Activated naive CD4-positive, alpha-beta T cell treated with anti-CD3 and anti-CD28 coated beads, Interleukin-2, amount 50 U/mL, for 72 hours (primary cell): ENCODE measurements at places on chromosomes 6 and 20.

GRCh38 chr6:156507106-156507505, 270.1 kb upstream of the ARID1B start:
- no peak for DNase-seq

GRCh38 chr20:33871362-33871761, 60.2 kb downstream of the CHMP4B start:
- no peak for DNase-seq

DNA sequence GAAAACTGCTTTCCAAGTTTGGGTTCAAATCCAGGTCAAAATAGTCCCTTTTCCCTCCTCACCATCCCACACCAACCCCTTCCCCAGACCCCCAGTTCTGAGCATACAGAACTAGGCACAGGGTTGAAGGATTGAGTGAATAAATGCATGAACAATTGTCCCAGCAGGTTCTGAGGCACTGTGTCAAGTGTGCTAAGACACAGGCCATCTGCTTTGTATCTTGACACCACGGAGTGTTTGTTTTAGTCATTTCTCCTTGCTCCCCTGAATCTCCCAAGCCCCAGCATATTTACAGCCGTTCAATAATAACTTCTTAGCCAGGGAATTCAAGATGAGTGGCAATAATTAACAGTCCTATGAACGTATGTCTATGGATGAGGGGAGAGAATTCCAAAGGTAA, 102.8 kb upstream of the JARID2 start:
- no peak for DNase-seq

- no peak for DNase-seq
Measured at GRCh38 chr6:168508903-168509302, 67.9 kb downstream of the SMOC2 start.

GRCh38 chr20:33671573-33672288, 2.5 kb downstream of the NECAB3 start:
- no peak for DNase-seq

GRCh38 chr6:167094436-167094819, 28.5 kb upstream of the CCR6 start:
- DNase-seq = no peak

DNA sequence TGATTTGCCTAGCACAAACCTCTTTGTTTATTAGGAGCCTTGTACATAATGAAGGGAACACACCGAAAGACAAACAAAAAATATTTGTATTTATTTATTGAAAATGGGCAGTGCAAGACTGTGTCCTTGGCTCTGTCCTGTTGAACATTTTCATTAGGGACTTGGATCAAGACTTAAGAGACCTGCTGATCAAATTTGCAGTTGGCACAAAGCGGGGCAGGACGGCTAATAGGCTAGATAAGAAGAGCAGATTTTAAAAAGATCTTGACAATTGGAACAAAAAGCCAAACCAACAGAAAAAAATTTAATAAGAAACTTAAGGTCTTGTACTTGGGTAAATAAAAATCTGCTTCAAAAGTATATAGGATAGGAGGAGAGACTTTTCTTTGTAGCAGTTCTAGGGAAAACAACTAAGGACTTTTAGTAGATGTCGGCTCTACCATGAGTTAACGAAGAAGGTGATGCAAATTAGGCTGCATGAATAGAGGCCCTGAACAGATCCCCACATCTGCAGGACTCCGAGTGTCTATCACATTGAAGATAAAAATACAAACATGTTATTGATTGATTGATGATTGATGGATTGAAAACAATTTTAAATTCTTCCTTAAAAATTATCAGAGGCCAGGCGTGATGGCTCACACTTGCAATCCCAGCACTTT, 124.1 kb upstream of the SPACA1 start:
- DNase-seq = no peak

- DNase-seq = no peak
Measured at GRCh38 chr6:154921482-154921881, 73.6 kb upstream of the TIAM2 start.

- DNase-seq = no peak
Measured at GRCh38 chr6:29941471-29941870, 861 bp upstream of the HLA-A start.

DNA sequence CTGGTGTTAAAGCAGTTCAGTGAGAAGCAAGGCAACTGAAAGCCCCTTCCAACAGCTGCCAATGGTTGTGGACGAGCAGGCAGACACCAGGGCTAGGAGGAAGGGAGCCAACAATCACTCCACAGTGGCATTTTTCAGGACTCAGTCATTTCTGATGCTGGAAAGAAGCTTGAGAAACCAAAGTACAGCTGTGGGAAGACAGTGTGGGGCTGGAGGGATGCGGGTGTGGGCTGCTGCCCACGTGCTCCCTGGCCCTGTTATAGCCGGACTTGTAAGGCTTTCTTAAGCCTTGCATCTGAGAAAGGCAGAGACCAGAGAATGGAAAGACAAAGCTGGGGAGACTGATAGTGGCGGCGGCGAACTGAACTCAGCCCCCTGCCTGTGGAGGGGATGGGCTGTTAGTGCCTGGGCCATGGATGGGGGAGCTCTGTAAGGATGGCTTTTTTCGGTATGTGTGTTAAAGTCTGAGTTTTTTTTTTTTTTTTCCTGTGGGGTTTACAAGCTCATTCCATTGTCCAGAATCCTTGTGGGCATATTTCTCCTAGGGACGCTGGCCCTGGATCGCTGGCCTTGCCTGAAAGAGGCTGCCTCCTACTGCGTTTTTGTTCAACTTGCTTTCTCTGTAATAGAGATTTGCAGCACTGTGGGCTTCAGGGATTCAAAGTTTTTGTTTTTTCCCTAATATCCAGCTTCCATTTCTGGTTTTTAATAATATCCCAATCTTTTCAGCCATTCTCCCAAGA, 91.7 kb downstream of the GJA10 start:
- DNase-seq = no peak

- no peak for DNase-seq
Measured at GRCh38 chr20:24332956-24333355, 136.5 kb upstream of the SYNDIG1 start.

DNA sequence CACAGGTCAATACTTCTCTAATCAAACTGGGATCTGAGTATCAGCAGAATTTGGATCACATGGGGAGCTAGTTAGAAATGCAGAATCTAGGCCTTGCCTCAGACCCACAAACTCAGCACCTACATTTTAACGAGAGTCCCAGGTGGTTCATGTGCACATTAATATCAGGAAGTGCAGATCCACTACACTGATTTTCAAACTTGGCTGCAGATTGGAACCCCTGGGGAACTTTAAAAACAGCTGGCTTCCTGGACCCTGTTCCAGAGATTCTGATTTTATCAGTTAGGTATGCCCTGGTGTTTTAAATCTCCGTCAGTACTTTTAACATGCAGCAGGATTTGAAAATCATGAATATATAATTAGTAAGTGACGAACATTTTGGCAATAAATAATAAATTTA, 1.9 kb upstream of the CST8 start:
- no peak for DNase-seq

- no peak for DNase-seq
Measured at GRCh38 chr6:31882344-31882743, 3.5 kb upstream of the SLC44A4 start.

DNA sequence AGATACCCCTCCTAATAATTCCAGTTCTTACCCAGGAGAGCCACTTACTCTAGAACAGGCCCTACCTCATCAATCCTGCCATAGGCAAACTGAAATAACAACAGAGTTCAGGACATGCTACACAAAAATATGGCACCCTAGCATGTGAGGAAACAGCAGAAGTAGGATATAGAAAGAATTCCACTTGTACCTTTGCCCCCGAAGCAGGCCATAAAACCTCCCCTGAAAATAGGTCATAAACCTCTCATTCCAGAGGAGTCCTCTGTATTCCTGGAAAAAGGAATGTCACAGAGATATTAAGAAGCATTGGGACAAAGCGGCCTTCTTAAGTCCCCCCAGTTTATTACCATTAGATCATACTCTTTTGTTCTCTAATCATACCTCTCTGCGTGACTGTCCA, 504.3 kb upstream of the MARCKS start:
- DNase-seq = no peak

- DNase-seq = no peak
Measured at GRCh38 chr6:167329014-167329413, 4.1 kb downstream of the TTLL2 start.

DNA sequence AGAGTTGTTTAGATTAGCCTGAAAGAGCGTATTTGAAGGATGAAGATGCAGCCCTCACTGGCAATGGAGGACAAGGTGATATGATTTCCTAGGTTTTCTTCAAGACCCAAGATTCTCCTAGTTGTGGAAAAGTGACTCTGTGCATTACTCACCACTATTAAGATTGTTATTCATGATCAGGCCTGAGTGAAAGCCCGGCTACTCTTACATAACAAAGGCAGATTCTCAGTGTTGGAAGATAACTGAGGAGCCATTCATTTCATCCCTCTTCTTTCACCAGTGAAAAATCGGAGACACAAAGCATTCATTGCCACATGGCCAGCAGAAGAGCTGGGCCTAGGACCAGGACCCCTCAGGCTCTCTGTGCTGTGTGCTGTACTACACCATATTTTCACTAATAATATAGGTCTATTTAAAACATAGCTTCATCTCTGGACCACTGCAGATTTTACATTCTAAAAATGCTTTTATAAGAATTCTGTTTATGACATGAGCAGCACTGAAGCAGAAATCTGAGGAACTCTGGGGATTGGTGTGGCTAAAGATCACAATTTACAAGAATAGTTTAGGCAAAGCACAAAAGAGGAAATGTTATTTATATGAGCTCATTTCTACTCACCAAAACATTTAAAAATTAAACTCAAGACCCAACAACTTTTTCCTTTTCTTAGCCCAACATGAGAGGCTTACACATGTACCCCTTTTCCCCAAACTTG, 181.9 kb upstream of the CCN2 start:
- no peak for DNase-seq

GRCh38 chr6:158816329-158816728, 2.8 kb downstream of the EZR start:
- peak; percentile 55 for DNase-seq

GRCh38 chr6:166026586-166027126, 141.0 kb downstream of the TBXT start:
- DNase-seq = no peak

DNA sequence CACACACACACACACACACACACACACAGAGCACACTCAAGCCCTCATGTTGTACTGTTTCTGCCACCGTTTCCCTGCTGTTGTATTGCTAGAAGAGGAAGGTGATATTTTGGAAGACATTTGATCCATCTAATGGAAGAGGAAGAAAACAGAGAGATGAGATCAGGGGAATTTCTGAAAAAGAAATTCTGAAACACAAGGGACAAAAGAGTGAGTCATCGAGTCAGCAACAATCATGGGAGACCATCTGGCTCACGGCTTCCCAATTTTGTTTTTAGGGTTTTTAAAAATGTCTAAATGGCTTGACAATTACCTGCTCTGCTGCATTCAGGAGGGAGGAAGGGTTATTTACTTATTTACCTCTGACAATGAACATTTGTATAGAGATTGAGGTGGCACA, 22.0 kb downstream of the SOX4 start:
- DNase-seq = no peak

DNA sequence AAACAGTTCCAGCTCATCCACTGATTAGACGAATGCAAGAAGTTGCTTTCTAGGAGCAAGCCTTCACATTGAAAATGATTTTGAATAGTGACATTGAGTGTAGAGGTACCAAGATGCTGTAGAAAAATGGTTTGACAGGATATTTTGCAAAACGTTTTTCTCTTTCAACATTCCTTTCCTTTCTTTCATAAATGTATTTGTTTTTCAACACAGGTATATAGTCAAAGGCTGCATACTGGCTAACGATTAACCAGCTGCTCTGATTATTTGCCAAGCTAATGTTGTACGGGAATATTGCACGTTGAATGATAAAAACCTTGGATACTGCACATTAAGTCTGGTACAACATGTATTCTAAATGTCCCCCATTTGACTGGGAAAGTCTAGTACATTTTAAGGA, 78.8 kb upstream of the TENT5A start:
- DNase-seq = no peak

DNA sequence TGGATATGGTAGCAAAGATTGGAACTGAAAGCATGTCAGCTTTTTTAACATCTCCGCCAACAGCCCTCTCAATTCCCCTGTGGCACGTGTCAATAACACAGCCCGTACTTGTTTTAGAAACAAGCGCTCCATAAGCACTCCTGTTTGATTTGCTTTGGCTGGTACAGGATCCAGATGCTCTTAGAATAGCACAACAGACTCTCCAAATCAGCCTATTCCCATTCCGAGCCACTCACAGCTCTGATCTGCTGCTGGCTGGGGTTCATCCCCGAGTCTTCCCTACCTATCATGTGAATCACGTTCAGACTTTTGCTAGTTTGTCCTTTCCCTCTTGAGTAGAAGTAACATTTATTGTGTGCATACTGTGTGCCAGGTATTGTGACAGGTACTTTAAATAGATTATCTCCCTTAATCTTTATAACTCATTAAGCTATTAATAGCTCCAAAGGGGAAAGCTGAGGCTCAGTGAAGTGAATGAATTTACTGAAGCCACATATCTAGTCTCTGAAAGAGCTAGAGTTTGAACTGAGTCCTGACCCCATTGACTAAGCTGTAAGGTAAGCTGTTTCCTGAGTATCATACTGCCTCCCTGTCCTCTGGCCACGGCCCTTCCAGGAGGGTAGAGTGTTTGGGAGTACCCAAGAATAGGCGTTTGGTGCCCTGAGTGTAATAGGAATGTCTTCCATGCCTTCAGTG, 46.7 kb downstream of the RALY start:
- DNase-seq = no peak

DNA sequence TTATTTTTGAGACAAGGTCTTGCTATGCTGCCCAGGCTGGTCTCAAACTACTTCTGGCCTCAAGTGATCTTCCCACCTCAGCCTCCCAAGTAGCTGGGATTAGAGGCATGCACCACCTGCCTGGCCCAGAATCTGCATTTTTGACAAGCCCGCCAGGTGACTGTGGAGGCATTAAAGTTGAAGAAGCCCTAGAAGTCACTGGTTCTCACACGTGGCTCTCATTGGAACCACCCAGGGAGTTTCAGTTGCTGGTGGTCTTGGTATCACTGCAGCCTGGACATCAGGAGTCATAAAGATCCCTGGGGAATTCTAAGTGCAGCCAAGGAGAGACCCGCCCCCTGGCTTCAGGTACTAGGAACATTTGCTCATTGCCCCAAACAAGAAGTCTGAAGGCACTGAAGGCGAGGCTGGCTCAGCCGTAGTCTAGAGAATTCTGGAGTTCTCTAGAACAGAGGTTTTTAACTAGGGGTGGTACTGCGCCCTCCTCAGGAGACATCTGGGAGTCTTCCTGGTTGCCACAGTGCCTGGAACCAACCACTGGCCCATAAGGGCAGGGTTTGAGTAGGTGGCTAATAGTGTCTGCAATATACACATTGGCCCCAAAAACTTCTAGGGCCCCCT, 182.8 kb downstream of the ZMYND8 start:
- no peak for DNase-seq

DNA sequence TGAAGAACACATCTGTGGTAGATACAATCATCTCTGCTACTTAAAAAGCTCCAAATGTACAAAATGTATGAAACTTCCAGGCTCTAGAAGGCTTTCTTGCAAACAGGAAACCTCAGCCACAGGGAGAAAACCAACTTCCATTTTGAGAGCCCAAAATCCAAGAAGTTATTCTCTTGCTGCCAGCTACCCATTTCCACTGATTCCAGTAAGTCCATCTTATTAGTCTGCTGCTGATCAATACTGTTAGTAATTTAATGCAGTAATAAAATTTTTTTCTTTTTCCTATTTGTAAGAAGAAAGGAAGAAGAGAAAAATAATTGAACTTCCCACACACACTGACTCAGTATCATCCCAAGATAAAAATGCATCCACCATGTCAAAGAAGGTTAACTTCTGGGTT, 169.5 kb downstream of the TASP1 start:
- DNase-seq = no peak

GRCh38 chr6:109474995-109475394, 8.0 kb downstream of the ZBTB24 start:
- DNase-seq = no peak

- DNase-seq = no peak
Measured at GRCh38 chr20:6651561-6651960, 115.9 kb upstream of the BMP2 start.
